ENCODE measurements at places on chromosomes 1 and 21. TPM values are rescaled to one million over a fixed set of nuclear protein-coding genes. Genes with fewer than 3 reads are reported as not detected.

The ADGRL2 gene
- 4.5 TPM for total RNA-seq

The FAM72A gene
- total RNA-seq = not detected

The LRRC38 gene
- 5.0 TPM for total RNA-seq

GRCh38 chr1:51341876-51342496 is 11.6 kb upstream of the TTC39A start:
- DNase-seq = no peak

DNA sequence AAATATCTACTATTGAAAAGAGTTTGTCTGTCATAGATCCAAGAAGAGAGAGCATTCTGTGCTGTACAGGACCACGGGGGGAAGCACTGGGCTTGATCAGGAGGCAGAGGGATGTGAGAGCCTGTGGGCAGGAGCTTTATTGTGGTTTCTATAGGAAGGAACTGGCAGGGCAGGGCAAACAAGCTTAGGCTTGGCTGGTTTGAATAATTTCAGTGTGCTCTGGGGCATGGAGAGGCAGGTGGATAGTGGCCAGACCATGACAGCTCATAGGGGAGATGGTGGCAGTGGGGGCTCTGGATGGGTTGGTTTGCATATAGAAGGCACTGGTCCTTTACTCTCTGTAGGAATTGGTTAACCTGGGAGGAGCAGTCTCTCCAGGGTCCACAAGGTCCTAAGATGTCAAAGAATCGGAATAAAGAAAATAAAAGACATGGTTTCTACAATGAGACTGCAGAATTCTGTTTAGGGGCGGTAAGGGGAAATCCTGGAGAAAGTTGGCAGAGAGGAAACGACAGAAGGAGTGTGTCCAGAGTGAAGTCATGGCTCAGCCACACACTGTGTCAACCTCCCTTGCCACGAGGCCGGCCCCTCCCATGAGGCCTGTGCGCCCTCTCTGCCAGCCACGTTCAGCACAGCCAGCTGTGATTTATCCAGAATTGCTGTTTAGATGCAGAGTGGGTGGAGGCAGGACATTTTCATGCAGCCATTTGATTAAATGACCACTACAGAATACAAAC is 81.7 kb upstream of the PGBD5 start:
- no peak for DNase-seq

DNA sequence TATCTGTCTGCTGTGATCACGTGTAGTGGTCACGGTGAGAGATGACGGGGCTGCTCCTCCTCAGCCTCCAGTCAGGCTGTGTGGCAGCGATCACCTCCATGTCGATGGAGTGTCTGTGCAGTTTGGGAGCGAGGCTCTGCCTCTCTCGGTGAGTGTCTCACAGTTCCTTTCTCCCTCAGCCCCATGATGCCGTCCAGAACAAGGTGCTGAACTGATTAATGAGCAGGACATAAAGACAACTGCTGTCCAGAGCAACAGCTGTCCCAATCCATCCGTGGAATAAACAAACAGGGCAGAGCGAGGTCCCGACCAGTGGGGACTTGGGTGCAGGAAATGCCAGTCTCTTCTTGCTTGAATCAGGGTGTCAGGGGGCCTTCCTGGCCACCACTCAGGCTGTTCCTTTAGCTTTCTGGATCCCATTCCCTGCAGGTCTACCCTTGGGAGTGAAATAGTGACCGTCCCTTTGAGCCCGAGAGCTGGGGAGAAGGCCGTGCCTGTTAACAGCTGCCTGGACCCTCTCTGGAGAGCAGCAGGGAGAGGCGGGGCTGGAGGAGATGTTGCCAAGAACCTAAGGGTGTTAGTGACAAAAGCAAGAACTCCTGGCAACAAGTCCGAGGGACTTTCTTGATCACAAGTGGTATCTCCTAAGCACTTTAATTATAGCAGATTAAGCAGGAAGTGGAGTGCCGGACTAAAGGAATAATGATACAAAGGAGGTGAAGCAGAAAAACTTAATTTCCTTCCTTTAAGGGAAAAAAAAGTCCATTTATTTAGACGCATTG is 443.9 kb downstream of the KIF26B start:
- DNase-seq = no peak

- DNase-seq = no peak
Observed at GRCh38 chr1:46577671-46578070, 26.2 kb upstream of the KNCN start.

DNA sequence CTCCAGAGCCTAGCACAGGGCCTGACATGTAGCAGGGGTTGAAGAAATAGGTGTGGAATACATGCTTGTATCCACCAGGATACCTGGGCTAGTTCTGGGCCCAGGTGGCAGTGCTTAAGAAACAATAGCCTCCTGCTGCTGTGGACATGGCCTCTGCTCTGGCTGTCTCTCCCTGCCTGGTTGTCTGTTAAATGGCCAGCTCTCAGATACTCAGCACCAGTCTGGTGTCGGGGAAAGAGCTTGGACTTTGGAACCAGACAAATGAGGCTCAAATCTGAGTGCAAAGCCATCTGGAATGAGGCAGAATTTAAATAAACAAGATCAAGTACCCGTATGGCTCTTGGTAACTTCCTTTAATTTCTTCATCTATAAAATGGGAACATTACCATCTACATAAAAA is 31.5 kb downstream of the SESN2 start:
- DNase-seq = no peak

GRCh38 chr1:106523497-106523896 is 533.0 kb upstream of the PRMT6 start:
- no peak for DNase-seq

The KIF2C gene
- total RNA-seq = 0.46 TPM

- DNase-seq = peak; percentile 65
Observed at GRCh38 chr1:161185282-161185682, 8.0 kb upstream of the B4GALT3 start.

- DNase-seq = no peak
Observed at GRCh38 chr1:117030271-117030877, 28.8 kb downstream of the CD101 start.

- no peak for DNase-seq
Observed at GRCh38 chr1:29043274-29043965, 80.3 kb downstream of the TMEM200B start.

- DNase-seq = no peak
Observed at GRCh38 chr1:110645211-110645610, 29.5 kb downstream of the KCNA3 start.

GRCh38 chr1:83900524-83900923 is 98.4 kb downstream of the TTLL7 start:
- DNase-seq = no peak

All from gastrocnemius medialis (tissue), 4 donors.